Airway epithelial cell (primary cell): ENCODE measurements at places on chromosomes 2 and 18. TPM values are rescaled to one million over a fixed set of nuclear protein-coding genes. Genes with fewer than 3 reads are reported as not detected.

The ST8SIA5 gene
- total RNA-seq: not detected in 2 replicates

The GPR17 gene
- not detected in 2 replicates for total RNA-seq

The SLC5A7 gene
- not detected in 2 replicates for total RNA-seq

The GALR1 gene
- total RNA-seq: not detected in 2 replicates

The UBXN2A gene
- 5.0 and 12.7 TPM in 2 replicates for total RNA-seq

The FSHR gene
- total RNA-seq: not detected in 2 replicates

The NOSTRIN gene
- 0.42 and 0.92 TPM in 2 replicates for total RNA-seq

The ARL4C gene
- total RNA-seq: 24.6 and 32.6 TPM in 2 replicates

The CRYGD gene
- total RNA-seq: not detected in 2 replicates

The ANKRD23 gene
- 0.28 and 0.56 TPM in 2 replicates for total RNA-seq

The TMEM150A gene
- total RNA-seq: 9.9 and 14.6 TPM in 2 replicates

The GLB1L gene
- 5.9 and 7.4 TPM in 2 replicates for total RNA-seq

The NRP2 gene
- 20.4 and 21.5 TPM in 2 replicates for total RNA-seq

The AQP12B gene
- not detected in 2 replicates for total RNA-seq

The PLGLB2 gene
- not detected in 2 replicates for total RNA-seq

The MC2R gene
- not detected in 2 replicates for total RNA-seq

The RUFY4 gene
- total RNA-seq: not detected in 2 replicates
